ENCODE measurements at places on chromosomes 11 and 22. TPM values are rescaled to one million over a fixed set of nuclear protein-coding genes. Genes with fewer than 3 reads are reported as not detected.

DNA sequence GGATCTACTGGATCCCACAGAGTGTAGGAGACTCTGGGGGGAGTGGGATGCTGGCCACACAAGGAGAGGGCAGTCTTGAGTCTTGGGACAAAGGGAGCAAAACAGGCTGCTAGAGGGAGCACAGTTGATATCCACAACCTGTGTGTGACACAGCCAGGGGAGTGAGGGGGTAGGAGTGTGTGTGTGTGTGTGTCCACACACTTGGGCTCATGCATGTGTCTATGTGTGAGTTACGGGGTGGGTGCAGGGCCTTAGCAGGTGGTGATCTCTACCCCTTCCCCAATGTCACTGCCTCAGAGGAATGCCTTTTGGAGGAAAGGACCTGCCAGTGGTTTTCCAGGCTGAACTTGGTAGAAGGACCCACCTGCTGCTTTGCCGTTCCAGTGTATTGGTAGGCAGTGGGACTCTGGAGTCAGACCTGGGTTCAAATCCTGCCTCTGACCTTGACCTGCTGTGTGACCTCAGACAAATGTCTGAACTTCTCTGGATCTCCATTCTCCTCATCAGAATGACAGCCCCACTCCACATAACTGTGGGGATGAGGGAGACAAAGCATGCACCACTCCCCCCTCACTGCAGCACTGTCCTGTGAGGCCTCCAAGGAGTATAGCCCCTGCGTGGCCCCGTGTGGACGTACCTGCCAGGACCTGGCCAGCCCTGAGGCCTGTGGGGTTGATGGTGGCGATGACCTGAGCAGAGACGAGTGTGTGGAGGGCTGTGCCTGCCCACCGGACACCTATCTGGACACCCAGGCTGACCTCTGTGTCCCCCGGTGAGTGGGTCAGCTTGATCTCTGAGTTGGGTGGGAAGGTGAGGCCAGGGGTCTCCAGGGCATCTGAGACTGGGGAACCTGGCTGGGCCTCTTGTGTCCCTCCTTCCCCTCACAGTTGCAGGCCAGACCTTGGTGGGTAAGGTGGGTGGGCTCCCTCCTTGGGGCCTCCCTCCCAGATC is 27.4 kb downstream of the OTOG start:
- H3K4me1 ChIP-seq = no peaks in the 10 kb centered on the region
- no peak overlapping the region for H3K4me3 ChIP-seq
- H3K27me3 ChIP-seq = peaks cover 11% of the 10 kb centered on the region
- DNase-seq = no peak
- no peak overlapping the region for H3K27ac ChIP-seq

DNA sequence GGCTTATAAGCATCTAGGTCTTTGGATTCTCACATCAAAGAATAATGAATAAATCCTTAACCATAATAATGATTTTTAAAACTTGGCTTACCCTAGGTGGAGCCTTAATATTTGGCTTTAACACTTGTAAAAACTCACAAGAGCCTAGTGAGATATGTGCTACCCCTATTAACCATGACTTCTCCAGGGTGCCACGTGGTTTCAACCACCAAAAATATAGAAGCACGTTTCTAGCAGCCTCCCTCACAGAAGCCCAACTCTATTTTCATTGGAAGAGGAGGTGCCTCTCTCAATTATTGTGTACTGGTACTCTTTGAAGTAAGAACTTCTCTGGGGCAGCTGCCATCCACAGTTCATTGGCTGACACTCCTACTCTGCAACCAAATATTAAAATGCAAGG is 46.5 kb upstream of the GDPD4 start:
- H3K36me3 ChIP-seq = no peaks in the 10 kb centered on the region
- H3K27me3 ChIP-seq = no peaks in the 10 kb centered on the region
- no peak overlapping the region for H3K4me3 ChIP-seq
- no peak overlapping the region for H3K27ac ChIP-seq
- DNase-seq = no peak
- no peaks in the 10 kb centered on the region for H3K4me1 ChIP-seq

- H3K27me3 ChIP-seq = no peaks in the 10 kb centered on the region
- H3K27ac ChIP-seq = no peak overlapping the region
- no peak overlapping the region for H3K4me3 ChIP-seq
- H3K36me3 ChIP-seq = no peaks in the 10 kb centered on the region
- H3K4me1 ChIP-seq = peaks cover 30% of the 10 kb centered on the region
Observed at GRCh38 chr22:40535189-40535512, 101.4 kb downstream of the MRTFA start.

DNA sequence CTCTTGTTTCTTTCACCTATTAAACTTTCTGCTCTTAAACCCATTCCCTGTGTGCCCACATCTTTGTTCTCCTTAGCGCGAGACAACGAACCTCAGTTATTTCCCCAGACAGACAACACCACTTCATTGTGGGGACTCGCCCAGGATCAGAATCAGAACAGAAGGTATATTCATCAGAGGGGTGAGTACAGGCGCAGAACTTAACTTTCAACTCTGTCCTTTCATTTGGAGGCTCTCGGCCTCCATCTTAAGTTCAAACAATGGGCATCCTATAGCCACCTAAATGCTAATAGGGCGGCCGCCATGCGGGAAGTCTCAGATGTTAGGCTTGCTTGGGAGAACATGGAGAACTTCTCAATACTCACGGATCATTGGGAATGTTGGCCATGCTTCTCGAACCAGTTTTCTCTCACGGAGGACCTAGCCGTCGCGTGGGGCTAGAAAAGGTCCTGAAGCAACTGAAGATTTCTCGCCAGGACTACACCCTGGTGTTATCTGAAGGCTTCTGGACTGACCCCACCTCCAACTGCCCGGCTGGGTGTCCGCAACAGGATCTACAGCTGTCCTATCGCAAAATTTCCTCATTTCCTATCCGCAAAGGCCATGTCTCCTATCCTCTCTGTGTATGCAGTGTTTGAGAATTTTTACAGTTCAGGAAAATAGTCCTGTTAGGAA is 13.4 kb upstream of the HYLS1 start:
- peak overlapping the region; percentile 19 for H3K4me3 ChIP-seq
- DNase-seq = no peak
- H3K36me3 ChIP-seq = no peaks in the 10 kb centered on the region
- peaks cover 6% of the 10 kb centered on the region for H3K4me1 ChIP-seq
- no peaks in the 10 kb centered on the region for H3K27me3 ChIP-seq
- no peak overlapping the region for H3K27ac ChIP-seq

GRCh38 chr11:70552167-70553150 is 154.1 kb downstream of the CTTN start:
- no peaks in the 10 kb centered on the region for H3K27me3 ChIP-seq
- H3K27ac ChIP-seq = no peak overlapping the region
- no peak overlapping the region for H3K4me3 ChIP-seq
- no peaks in the 10 kb centered on the region for H3K36me3 ChIP-seq
- DNase-seq = no peak

GRCh38 chr11:116842909-116843308 is 5.5 kb upstream of the APOA1 start:
- H3K4me1 ChIP-seq = peaks cover 62% of the 10 kb centered on the region
- H3K36me3 ChIP-seq = peaks cover 15% of the 10 kb centered on the region
- no peak for DNase-seq
- H3K27me3 ChIP-seq = no peaks in the 10 kb centered on the region
- H3K4me3 ChIP-seq = no peak overlapping the region
- H3K27ac ChIP-seq = peak overlapping the region; percentile 20

DNA sequence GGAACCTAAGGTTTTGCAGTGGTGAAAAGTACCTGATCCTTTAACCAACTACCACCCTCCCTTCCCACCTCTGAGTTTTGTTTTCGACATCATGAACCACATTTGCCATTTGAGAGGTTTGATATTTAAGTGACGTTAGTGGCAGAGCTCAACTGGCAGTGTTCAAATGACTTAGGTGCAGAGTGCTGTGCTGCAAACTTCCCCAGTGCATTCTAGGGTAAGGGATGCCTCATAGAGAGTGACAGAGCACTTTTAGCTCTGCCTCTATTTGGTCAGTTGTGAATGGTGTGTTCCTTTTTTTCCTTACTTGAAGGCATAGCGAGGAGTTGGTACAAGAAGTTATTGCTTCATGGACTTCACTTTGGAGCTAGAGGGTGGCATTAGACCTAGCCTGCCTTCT is 9.4 kb downstream of the BMAL1 start:
- H3K36me3 ChIP-seq = no peaks in the 10 kb centered on the region
- no peaks in the 10 kb centered on the region for H3K4me1 ChIP-seq
- no peak for DNase-seq
- no peak overlapping the region for H3K27ac ChIP-seq

DNA sequence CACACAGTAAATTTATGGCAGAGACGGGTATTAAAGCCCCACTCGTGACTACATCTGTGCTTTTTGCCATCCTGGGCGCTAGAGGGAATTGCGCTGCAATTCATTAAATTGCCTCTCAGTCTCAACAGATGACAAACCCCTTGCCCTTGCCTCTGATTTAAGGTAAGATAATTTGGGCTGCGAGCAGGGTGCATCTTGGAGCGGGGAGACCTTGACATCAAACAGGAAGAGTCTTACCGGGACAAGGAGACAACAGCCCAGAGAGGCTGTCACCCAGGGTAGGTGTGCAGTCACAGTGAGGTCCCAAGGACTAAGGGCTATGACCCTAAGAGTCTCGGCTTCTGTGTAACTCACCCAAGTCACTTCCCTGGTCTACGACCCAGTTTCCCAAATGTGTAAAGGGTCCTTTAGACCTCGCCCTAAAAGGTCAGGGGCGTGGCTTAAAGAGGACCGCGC is 449 bp upstream of the TOM1 start:
- H3K27me3 ChIP-seq = no peaks in the 10 kb centered on the region
- peak overlapping the region; percentile 91 for H3K27ac ChIP-seq
- peaks cover 37% of the 10 kb centered on the region for H3K4me1 ChIP-seq
- no peak for DNase-seq
- peak overlapping the region; percentile 90 for H3K4me3 ChIP-seq

- no peak overlapping the region for H3K4me3 ChIP-seq
- H3K27ac ChIP-seq = no peak overlapping the region
- DNase-seq = no peak
- H3K27me3 ChIP-seq = no peaks in the 10 kb centered on the region
- no peaks in the 10 kb centered on the region for H3K4me1 ChIP-seq
- H3K36me3 ChIP-seq = no peaks in the 10 kb centered on the region
Observed at GRCh38 chr22:33666961-33667619, 253.2 kb downstream of the LARGE1 start.

DNA sequence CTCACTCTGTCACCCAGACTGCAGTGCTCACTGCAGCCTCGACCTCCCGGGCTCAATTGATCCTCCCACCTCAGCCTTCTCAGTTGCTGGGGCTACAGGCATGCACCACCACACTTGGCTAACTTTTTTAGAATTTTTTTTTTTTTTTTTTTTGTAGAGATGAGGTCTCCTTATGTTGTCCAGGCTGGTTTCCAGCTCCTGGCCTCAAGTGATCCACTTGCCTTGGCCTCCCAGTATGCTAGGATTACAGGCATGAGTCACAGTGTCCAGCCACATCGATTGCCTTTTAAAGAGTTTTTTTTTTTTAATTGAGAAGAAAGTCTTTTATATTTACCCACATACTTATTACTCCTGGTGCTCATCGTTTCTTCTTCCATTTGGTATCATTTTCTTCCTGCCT is 30.0 kb downstream of the PARVG start:
- DNase-seq = no peak
- no peaks in the 10 kb centered on the region for H3K36me3 ChIP-seq
- H3K4me3 ChIP-seq = no peak overlapping the region
- no peaks in the 10 kb centered on the region for H3K4me1 ChIP-seq
- H3K27me3 ChIP-seq = no peaks in the 10 kb centered on the region

GRCh38 chr22:38338772-38339379 is 21.6 kb upstream of the CSNK1E start:
- peaks cover 38% of the 10 kb centered on the region for H3K4me1 ChIP-seq
- H3K27me3 ChIP-seq = peaks cover 13% of the 10 kb centered on the region
- H3K4me3 ChIP-seq = no peak overlapping the region
- DNase-seq = no peak

GRCh38 chr11:118975771-118976709 is 4.5 kb downstream of the FOXR1 start:
- no peak for DNase-seq
- H3K4me3 ChIP-seq = no peak overlapping the region
- H3K27ac ChIP-seq = no peak overlapping the region
- H3K27me3 ChIP-seq = no peaks in the 10 kb centered on the region
- H3K36me3 ChIP-seq = no peaks in the 10 kb centered on the region

GRCh38 chr11:45275828-45276227 is 10.3 kb downstream of the SYT13 start:
- no peaks in the 10 kb centered on the region for H3K36me3 ChIP-seq
- no peak for DNase-seq
- no peaks in the 10 kb centered on the region for H3K4me1 ChIP-seq
- H3K27ac ChIP-seq = no peak overlapping the region

Gene ARHGAP20
- total RNA-seq = not detected

Gene RASSF10
- total RNA-seq = not detected

Gene RNF169
- total RNA-seq = 14.2 TPM

Gene OR52I1
- not detected for total RNA-seq

Gene MS4A3
- total RNA-seq = not detected

Gene AQP11
- total RNA-seq = 15.3 TPM

Gene BDNF
- 0.02 TPM for total RNA-seq

Data from HepG2 (cell line).